ENCODE measurements at places on chromosomes 2 and 18.

- DNase-seq: no peak
Observed at GRCh38 chr2:76731157-76731556, 791.0 kb downstream of the LRRTM4 start.

- DNase-seq: no peak
Observed at GRCh38 chr18:26568513-26568912, 20.2 kb upstream of the KCTD1 start.

DNA sequence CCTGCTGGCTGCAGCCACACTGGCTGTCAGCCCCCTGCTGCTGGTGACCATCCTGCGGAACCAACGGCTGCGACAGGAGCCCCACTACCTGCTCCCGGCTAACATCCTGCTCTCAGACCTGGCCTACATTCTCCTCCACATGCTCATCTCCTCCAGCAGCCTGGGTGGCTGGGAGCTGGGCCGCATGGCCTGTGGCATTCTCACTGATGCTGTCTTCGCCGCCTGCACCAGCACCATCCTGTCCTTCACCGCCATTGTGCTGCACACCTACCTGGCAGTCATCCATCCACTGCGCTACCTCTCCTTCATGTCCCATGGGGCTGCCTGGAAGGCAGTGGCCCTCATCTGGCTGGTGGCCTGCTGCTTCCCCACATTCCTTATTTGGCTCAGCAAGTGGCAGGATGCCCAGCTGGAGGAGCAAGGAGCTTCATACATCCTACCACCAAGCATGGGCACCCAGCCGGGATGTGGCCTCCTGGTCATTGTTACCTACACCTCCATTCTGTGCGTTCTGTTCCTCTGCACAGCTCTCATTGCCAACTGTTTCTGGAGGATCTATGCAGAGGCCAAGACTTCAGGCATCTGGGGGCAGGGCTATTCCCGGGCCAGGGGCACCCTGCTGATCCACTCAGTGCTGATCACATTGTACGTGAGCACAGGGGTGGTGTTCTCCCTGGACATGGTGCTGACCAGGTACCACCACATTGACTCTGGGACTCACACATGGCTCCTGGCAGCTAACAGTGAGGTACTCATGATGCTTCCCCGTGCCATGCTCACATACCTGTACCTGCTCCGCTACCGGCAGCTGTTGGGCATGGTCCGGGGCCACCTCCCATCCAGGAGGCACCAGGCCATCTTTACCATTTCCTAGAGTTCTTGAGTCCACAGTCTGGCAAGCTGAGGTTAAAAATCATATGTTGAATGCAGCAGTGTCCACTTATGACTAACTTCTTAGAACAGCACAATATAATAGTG, 741 bp downstream of the GPR148 start:
- no peak for DNase-seq

DNA sequence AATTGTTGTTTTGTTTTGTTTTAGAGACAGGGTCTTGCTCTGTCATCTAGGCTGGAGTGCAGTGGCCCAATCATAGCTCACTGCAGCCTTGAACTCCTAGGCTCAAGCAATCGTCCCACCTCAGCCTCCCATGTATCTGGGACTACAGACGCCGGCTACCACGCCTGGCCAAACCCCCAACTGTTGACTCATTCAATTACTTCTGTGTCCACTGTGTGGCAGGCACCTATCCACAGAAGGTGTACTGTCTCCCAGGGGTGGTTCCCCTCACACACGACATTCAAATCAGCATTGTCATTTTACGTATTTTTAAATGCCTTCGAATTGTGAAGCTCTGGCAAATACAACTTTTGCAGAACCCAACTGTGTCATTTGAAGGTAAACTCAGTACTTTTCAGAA, 188.0 kb upstream of the REV1 start:
- no peak for DNase-seq

DNA sequence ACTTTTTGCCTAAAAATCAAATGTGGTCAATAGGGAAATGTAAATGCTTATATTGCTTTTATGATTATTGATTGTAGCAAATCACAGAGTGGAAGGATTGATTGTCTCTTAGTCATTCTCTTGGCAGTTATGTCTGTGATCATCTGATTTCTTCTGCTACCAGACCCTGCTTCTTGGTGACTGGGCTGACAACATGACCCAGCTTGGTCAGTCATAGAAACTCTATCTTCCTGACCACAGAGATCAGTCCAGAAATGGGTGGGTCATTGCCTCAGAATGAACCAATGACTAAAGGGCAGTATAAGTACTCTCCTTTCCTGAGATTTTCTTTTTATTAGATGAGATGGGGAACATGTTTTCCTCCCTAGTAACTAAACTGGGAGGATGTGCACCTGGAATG, 87.6 kb downstream of the MAIP1 start:
- DNase-seq: no peak

DNA sequence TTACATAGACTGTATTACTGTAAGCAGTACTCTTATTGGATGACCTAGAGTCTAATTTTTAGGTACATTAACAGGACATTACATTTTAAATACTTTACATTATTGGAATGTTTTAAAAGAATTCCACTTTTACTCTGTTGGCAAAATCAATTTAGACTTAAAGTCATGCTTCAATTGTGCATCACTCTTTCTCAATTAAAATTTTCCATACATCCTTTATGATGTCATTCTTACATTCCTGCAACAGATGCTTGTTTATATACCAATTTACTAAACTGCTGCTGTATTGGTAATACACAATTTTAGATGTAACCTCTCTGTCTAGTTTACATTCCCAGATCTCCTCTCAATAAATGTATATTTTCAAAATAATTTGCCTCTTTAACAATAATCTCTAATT, 440.1 kb downstream of the ZEB2 start:
- no peak for DNase-seq

GRCh38 chr2:157839162-157839801, 36.8 kb downstream of the ACVR1 start:
- no peak for DNase-seq

GRCh38 chr2:26352892-26353291, 6.3 kb upstream of the ADGRF3 start:
- no peak for DNase-seq

GRCh38 chr2:209511637-209512036, 87.8 kb downstream of the MAP2 start:
- no peak for DNase-seq

DNA sequence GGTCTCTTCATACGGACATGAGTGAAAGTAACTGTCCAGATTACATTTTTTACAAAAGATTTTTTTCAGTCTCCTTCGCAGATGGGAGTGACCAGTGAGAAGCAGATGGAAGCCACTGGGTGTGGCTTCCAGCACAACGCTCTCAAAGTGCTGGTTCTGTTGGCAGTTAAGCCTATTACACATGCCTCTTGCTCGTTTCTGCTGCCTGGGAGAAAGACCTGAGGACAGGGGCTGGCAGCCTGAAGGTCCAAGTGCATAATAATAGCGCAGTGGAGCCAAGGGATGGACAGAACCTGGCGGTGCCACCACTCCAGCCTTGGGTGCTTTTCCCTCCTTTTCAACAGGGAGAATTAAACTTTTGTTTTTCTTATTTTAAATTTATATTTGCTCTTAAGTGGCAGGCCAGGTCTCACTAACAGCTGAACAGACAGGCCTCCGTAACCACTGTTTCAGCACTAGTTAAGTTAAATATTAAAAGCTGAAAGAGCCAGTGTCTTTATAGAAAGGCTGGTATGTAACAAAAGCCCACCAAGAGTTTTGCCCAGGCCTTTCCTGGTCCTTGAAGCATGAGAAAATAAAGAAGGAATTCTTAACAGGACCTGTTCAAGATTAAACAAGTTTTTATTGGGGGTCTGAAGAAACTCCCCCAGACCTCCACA, 1.2 kb upstream of the SKA1 start:
- no peak for DNase-seq

DNA sequence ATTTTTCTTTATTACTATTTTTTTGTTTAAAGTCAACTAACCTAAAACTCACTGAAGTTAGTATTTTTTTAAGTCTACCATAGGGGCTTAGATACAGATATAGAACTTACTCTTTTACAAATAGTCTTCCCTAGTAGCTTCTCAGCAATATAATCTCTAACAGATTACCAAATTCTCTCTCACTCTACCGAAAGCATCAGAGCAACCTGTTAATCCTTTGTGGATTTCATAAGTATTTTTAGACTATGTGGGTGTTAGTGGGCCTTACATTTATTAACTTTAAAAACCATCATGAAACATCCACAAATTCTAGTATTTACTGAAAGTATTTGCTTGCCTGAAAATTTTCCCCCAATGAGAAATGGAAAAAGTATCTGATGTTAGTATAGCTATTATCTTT, 84.6 kb upstream of the TFPI start:
- no peak for DNase-seq

DNA sequence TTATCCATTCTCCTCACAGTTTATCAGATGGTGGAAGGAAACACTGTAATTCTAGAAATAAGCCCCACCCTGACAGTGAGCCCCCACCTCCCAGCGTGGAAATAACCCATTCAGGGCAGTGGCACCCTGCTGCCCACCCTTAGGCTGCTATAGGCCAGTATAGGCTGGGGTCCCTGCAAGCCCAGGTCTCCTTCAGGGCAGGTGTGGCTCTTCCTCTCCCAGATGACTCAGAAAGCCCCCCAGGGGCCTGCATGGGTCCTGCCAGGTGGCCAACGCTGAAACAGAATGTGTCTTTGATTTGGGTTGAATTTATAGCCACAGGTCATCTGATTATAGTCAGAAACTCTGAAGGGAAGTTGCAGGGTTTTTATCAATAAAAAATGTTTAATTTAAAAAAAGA, 136.4 kb downstream of the SH3RF3 start:
- no peak for DNase-seq

DNA sequence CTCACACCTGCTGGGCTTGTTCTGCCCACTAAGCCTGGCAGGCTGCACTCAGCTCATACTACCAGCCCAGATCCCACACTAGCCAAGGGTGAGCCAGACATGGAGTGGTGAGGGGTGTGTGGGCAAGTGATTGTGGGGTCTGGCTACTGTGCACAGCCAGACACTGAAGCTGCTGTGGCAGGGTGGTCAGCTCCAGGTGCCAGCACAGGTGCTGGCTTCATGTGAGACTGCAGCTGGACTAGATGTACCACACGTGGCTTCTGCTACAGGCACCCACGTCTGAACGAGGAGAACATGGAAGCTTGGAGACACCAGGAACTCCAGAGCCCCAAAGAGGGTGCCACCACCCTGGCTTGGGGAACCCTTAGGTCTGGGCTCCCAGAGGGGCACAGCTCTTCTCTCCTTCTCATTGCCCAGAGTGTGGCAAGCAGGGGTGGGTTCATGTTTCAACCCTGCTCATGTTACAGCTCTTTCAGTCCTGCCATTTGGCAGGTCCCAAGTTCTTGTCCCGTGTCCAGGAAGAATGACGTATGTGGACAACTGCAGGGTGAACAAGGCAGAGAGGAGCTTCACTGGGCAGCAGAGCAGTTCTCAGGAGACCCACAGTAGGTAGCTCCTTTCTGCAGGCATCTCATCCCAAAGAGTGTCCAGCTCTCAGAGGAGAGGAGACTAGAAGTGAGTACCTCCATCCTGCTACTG, 1624.2 kb upstream of the TMEFF2 start:
- DNase-seq: no peak

DNA sequence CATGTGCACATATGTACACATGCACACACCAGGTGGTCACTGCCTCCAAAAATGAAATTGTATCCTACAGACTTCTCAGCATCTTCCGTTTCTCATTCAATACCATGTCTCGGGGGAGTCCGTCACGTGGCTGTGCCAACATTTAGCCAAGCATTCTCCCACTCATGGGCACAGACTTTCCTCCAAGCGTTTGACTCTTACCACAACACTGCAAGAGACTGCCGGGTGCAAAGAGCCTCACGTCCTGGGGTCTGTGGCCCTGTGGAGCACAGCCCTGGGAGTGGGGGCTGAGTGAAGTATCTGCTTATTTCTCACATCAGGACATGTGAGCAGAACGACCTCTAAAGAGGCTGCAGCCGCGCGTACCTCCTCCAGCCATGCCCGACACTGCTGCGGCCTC, 28.0 kb downstream of the HDAC4 start:
- DNase-seq: no peak

GRCh38 chr2:9779596-9780264, 63.5 kb upstream of the TAF1B start:
- DNase-seq: no peak

GRCh38 chr2:17208511-17208910, 309.7 kb downstream of the RAD51AP2 start:
- no peak for DNase-seq

DNA sequence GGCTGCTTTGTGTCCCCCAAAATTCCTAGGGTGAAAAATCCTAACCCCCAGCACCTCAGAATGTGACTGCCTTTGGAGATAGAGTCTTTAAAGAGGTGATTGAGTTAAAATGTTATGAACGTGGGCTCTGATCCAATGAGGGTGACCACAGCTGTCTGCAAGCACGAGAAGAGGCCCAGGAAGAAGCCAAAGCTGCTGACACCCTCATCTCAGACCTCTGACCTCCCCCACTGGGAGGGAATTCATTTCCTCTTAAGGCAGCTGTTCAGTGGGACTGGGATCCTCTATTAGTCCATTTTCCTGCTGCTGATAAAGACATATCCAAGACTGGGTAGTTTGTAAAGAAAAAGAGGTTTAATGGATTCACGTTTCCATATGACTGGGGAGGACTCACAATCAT, 544.4 kb downstream of the DCDC2C start:
- no peak for DNase-seq
